ENCODE measurements at places on chromosomes 7 and 10.

GRCh38 chr7:158409120-158409519 lies 178.5 kb downstream of the PTPRN2 start:
- no peak for DNase-seq

DNA sequence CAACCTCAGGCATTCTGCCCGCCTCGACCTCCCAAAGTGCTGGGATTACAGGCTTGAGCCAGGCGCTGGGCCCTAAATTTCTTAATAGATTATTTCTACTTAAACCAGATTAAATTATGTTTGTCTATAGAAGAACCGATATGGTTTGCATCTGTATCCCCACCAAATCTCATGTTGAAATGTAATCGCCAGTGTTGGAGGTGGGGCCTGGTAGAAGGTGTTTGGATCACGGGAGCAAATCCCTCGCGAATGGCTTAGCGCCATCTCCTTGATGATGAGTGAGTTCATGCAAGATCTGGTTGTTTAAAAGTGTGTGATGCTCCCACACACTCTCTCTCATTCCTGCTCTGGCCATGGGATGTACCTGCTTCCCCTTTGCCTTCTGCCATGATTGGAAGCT lies 109.3 kb upstream of the NANOS1 start:
- DNase-seq = no peak

- no peak for DNase-seq
Measured at GRCh38 chr7:74708569-74709275, 51.2 kb downstream of the GTF2I start.

DNA sequence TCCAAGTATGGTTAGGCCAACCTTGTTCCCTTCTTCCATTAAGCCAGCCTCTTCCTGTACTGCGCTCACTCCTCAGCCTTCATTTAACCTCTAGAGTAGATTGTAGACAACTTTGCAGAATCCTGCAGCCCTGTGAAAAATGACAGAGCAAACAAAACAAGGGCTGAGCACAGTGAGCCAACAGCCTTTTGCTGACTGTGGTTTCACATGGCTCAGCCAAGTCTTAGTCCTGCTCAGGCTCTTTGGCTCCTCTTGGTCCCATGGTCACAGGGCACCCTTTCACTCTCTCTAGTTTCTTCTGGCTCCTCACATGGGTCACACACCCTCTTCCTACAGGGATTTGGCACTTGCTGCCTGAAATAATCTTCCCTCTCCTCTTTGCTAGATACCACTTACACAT lies 900.3 kb downstream of the CCSER2 start:
- DNase-seq = no peak

GRCh38 chr7:100432621-100433275 lies 3.1 kb downstream of the MEPCE start:
- DNase-seq = no peak

DNA sequence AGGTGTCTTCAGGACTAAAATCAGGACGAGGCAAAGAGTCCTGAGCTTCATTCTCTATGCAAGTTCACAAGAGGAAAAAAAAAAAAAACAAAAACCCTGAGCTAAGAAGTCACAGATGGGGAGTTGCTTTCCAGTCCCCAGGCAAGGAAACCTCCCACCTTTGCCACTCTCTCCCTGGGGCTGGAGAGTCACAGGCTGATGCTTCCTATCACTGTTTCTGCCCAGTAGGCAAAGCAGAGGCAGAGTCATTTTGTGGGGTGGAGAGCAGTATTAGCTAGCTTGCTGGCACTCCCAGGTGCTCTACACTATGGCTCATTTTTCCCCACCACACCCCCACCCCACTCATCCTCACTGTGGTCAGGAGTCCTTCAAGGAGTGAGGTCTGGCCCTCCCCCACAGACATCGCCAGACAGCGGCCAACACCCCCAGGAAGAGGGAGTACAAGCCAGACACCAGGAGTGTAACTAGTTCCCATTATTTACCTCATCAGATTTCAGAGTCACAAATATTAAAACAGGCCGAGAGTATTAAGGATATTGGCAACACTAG lies 34.6 kb upstream of the UNC5B start:
- DNase-seq = no peak

GRCh38 chr10:49509771-49510303 lies 29.1 kb downstream of the ERCC6 start:
- DNase-seq = no peak

DNA sequence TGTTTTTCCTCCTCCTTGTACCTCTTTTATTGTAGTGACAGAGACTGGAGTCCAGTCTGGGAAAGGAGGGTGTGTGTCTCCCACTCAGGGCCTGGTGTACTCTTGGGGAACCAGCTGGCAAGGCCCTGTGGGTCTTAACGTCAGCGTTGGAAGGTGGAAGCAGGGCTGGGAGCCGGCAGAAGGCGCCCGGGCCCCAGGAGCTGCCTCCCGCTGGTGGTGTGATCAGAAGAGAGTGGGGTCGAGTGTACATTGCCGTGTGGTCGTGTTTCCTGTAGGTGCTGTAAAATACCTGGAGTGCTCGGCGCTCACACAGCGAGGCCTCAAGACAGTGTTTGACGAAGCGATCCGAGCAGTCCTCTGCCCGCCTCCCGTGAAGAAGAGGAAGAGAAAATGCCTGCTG lies 45.7 kb downstream of the DAGLB start:
- no peak for DNase-seq

DNA sequence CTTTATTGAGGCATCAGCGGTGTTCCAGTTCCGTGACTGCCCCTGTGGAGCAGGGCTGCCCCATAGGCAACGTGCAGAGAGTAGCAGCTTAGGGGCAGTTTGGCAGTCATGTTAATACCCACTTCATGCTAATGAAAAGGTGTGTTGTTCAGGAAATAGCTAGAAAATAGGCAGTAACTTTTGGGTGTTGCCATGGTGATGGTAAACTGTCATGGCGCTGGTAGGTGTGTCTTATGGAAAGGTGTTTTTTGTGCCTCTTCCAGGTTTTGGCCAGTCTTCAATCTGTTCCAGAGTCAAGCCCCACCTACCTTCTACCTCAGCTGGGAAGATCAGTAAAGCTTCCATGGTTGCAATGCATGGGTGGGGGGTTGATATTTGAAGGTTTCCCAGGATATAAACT lies 36.3 kb upstream of the MINDY3 start:
- DNase-seq = no peak

DNA sequence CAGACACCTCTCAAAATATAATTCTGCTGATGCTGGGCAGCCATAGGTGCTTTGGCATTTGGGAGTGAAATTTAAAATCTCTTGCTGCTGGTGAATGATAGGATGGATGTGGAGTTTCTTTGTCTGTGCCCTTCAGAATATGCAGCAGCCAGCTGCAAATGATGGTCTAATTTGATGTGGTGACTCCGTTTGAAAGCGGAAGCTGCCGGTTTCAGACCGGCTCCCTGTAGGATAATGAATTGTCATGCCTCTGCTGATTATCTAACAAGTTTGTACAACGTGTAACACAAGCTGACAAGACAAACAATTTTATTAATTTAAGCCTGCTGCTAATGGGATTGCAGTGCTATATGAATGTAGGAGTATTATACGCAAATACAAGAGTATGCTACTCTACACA lies 103.5 kb downstream of the SND1 start:
- DNase-seq = no peak

- DNase-seq = no peak
Measured at GRCh38 chr7:127512663-127513062, 72.7 kb downstream of the GCC1 start.

- DNase-seq = no peak
Measured at GRCh38 chr10:58868736-58869435, 307.6 kb upstream of the PHYHIPL start.

DNA sequence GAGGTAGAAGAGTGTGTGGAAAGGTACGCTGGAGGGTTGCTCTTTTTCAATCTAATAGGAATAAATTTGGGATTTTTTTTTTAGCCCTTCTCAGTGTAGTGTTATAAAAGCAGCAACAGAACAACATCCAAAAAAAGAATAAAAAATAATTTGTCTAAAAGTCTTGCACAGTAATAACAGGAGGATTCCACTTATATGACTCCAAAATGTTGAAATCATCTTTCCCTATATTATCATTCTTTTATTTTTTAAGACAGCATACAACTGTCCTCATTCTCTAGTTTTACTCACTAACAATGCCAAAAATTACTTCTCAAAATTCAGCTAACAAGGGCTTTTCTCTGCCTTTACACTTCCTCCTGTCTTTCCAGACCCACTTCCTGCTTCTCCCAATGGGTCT lies 27.8 kb downstream of the IL2RA start:
- no peak for DNase-seq

DNA sequence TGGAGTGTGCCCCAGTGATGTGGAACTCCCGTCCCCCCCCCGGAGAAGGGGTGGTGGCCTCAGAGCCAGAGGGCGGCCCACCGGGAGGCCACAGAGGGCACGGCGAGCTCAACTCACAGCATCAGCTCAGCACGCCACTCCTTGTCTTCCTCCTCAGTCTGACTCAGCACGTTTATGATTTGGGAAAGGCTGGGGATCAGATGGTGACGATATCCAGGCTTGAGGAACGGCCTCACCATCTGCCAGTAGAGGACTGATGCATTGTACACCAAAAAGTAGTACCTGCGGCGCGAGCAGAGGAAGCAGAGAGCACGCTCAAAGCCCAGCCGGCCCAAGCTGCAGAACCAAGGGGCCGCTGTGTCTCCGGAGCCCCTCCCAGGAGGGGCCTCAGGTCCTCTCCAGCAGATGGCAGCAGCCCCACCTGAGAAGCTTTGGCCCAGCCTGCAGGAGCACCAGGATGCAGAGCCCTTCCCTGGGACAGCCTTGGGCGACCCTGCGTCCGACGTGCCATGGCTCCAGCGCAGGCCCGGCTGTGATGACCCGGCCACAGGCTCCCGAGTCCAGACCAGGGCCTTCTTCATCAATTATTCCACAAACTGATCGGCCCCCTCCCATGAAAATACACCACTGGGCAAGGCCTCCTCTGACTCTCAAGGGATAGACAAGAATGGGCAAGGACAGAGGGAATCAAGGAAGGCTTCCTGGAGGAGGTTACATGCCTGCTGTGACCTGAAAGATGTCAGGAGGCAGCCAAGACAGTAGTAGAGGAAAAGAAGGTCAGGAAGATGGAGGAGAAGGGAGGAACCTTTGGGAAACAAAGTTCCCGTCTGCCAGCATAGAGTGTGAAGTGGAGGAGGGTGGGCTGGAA lies 3.7 kb downstream of the CFAP46 start:
- no peak for DNase-seq

DNA sequence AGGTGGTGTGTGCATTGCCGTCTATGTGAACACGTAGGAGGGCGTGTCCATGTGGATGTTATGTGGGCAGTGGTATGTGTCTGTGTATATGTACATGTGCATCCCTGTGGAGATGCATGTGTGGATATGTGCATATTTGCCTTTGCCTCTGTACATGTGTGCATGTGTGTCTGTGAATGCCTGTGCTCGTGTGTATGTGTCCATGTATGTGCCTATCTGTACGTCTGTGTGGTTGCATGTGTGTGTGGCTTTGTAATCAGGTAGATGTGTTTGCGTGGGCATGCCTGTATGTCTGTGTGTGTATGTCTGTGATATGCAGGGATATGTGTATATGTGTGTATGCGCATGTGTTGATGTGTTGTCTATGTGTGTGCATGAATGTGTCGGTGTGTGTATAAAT lies 19.7 kb downstream of the ADCY1 start:
- no peak for DNase-seq

- no peak for DNase-seq
Measured at GRCh38 chr7:4450483-4450882, 231.6 kb upstream of the FOXK1 start.

- no peak for DNase-seq
Measured at GRCh38 chr10:102334101-102334500, 61.4 kb upstream of the NFKB2 start.

DNA sequence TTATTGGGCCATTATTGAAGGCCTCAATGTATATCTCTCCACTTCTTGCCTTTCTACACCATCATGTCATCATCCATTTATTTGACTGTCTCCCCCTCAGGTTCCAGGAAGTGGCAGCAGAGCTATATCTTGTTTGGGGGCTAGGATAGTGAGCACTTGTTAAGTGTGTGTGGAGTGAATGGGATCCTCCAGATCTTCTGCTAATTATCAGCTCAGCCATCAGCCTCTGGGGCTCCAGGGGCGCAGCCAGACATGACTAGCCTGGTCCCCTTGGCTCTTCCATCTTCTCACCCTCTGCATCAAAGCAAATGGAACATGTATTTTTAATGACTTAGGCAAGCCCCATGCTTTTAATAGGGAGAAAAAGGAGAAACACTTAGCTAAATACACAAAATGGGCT lies 176.5 kb downstream of the ARHGAP12 start:
- DNase-seq = no peak

GRCh38 chr7:5774136-5774535 lies 7.3 kb downstream of the RNF216 start:
- DNase-seq = no peak
